ENCODE measurements at places on chromosomes 16 and 17.
A peak's percentile ranks its signal among the peaks of the same experiment; 100 is the strongest.

- DNase-seq, result no peak
Measured at GRCh38 chr16:72355561-72355960, 183.6 kb upstream of the PMFBP1 start.

GRCh38 chr16:1300664-1301476, 8.6 kb upstream of the UBE2I start:
- DNase-seq, result peak; percentile 63

DNA sequence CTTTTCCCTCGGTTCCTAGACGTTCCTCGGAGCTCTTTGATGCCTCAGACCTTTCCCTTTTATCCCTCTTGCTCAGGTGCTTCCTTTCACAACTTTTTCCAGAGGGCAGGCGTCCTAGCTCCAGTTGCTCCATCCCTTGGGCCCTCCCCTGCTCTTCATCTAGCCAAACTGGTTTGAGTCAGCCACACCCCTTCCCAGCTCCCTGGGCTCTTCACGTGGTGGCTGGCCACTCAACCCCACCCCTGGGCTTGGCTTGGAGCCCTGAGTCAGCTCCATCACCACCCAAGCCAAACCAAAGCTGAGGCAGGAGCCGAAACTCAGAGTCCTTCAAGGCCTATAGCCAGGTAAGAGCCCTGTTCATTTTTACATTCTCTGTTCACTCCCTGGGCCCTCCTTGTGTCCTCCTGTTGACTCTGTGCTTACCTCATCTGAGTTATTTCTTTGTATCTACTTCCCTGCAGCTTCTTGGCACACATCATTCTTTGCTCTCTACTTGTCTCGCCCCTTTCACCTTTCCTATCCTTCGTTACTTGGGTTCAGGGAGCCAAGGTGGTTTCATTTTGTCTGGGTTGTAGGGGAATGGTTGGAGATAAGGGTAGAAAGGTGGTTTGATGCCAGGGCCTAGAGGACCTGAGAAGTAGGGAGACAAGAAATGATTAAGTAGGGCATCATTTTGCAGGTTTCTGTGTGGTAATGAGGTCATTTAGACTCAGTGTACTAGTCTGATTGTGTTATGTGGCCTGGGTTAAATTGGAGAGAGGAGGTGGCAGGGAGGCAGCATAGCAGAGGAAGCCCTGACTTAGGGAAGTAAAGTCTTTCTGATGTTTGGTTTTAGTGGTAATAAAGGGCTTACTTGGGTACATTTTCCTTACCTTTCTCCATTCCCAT, 7.6 kb upstream of the PHKG2 start:
- DNase-seq, result no peak

- DNase-seq, result no peak
Measured at GRCh38 chr17:29640981-29641642, 18.4 kb upstream of the CORO6 start.

DNA sequence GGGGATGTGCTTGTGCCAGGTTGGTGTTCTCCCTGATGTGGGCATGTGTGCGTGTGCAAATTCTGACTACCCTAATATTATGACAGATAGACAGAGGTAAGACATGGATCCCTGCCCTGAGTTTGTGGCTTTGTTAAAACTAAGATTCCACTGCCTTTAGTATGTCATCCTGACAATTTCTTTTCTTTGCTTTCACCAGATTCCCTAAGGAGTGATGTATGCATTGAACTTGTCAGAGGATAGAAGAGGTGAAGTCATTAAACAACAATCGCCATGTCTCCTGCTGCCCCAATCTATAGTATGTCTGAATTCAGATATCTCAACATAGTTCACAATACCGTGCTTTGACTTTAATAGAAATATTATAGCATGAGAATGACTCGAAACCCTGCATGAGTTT, 137.1 kb upstream of the ELAC2 start:
- DNase-seq, result no peak

- DNase-seq, result peak; percentile 75
Measured at GRCh38 chr17:78133971-78134898, 3.7 kb downstream of the TMC8 start.

GRCh38 chr17:17762744-17763105, 74.1 kb downstream of the SREBF1 start:
- no peak for DNase-seq

- no peak for DNase-seq
Measured at GRCh38 chr17:79075446-79075750, 774 bp downstream of the ENGASE start.

- DNase-seq, result no peak
Measured at GRCh38 chr16:53913099-53913870, 209.3 kb downstream of the FTO start.

DNA sequence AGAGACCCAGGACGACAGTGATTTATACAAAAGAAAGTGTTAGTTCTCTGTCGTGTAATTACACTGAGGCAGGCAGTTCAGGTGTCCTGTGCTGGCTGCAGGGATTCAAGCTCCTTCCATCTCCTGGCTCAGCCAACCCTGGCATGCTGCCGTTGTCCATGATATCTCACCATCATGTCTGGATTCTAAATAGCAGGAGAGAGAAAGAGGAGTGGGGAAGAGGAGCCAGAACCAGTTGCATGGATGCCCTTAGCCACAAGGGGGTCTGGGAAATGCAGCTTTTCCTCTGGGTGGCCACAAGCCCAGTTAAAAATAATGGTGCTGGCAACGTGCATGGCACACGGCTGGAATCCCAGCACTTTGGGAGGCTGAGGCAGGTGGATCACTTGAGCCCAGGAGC, 9.7 kb downstream of the C16orf54 start:
- no peak for DNase-seq

DNA sequence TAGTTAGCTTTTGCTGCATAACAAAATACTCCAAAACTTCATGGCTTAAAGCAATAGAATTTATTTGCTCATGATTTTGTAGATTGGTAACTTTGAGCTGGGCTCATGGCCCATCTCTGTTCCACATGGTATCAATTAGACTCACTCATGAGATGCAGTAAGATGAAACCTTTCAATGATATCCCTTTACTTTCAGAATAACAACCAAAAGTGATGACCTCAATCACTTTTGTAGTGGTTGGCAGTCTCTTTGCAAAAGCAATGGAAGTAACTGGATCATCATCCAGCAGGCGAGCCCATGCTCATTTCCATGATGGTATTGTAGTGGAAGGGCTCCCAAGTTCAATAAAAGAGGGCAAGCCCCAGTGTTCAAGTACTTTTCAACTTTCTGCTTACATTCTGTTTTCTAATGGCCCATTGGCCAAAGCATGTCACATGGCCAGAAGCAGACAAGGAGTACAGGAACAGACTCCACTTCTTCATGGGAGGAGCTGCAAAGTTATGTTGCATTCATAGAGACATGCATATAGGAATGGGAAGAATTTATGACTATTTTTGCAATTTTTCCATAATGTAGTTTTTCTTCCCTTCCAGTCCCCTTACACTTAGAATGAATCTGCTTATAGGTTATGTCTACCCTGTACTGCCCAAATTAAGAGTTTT, 41.7 kb downstream of the EFCAB5 start:
- no peak for DNase-seq

GRCh38 chr16:414395-415169, 10.9 kb upstream of the RAB11FIP3 start:
- DNase-seq, result no peak

DNA sequence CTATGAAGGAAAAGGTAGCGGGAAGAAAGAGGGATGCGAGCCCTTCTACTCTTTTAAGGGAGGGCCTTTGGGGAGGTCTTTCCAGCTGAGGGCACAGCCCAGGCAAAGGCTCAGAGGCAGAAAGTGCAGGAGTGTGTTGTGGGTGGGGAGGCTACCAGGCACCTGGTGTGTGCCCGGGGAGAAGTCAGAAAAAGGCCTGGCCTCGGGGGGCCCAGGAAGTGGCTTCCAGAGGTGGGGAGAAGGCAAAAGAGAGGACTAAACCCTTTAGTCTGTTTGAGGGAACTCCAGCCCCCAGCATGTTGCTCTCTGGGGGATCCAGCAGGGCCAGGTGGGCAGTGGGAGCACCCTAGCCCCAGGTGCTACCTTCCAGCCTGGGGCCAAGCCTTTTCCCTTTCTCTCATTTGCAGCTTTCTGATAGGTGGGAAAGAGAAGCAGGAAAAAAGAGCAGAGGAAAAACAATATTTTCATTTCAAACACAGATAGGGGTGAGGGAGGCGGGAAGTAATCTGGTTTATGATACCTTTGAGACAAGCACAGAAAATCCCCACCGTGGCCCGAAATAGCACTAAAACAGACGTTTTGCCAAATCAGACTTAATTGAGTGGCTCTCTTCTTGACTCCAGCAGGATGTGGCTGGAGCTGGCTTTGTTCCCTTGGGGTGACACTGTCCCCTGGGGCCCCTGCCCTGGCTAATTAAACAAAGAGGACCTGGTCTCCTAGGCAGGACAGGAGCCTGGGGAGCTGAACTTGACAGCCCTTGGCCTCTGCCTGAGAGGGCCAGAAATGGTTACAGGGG, 10.4 kb downstream of the RAI1 start:
- DNase-seq, result no peak

DNA sequence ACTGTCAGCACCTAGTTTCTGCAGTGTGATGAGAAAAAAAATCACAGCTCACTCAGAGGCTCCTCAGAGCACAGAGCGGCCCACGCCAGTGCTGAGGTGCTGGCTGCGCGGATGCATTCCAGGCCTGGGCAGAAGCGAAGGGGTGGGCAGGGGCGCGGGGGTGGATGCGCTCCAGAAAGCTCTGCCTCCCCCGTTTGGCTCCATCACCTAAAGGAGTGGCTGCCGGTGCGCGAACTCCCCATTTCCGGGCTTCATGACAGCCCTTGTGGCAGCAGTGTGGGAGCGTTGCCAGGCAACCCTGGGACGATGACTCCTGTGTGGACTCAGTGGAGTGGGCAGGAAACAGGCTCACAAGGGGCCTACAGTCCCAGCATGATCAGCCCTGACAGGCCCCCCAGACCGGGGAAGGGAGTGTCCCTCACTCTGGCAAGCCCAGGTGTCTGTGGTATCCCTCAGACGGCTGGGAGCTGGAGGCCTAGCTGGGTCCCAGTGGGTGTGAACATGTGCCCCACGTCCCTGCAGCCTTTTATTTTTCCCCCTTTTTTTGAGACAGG, 32.8 kb upstream of the NUDT16L1 start:
- peak; percentile 19 for DNase-seq

DNA sequence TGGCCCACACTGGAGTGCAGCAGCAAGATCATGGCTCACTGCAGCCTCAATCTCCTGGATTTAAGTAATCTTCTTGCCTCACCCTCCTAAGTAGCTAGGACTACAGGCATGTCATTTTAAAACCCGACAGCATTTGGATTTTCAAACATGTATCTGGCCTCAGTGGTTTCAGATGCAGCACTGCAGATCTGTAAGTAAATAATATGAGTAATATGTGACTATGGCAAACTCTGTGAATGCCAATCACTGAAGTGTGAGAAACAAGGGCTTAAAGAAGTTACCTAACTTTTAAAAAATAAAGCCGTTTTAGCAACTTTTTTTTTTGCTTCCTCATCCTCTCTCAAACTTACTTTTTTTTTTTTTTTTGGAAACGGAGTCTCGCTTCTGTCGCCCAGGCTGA, 11.9 kb downstream of the CEP20 start:
- no peak for DNase-seq

GRCh38 chr17:4100883-4101756, 41.7 kb downstream of the ZZEF1 start:
- no peak for DNase-seq

- no peak for DNase-seq
Measured at GRCh38 chr17:2371183-2372130, 29.4 kb downstream of the MNT start.

DNA sequence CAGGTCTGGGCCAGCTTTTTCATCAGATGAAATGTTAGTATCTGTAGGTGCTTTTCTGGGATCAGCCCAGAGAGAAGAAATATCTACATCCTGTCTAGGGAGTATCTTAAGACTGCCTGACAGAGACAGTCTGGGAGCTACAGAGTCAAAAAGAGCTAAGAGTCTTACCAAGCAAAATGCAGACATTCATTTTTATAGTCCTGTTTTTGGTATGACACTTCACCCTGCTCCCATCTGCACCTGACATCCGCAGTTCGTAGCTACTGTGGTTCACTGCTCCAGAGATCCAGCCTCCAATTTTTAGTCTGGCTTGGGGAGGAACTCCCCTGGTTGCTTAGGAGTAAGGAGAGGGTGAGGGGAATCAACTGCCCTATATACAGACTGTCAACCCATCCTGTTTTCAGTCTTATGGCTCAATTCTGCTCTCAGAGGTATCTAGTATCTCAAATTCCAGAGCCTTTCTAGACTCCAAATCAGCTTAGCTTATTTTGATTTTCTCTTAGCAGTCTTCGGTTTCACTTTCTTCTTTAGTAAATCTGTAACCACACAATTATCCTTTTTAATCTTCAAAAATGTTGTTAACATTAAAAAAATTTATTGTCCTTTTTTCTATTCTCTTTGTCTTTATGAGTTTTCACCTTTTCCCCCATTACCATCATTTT, 97.8 kb downstream of the TMEM100 start:
- no peak for DNase-seq

DNA sequence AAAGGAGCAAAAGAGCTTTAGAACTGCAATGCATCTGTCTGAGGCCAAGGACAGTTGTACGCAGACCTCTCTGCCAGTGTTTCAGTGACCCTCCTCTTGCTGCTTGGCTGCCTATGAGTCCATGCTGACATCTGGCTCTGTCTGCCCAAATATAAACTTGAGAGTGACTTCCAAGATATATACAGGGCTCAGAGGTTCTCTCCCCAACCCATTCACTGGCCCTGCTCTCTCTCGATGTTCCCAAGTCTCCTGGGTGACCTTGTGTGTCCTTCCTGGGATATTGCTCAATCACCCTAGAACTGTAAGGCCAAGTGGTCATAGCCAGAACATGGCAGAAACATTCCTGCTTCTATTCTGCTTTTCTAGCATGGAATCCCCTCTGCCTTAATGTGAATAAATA, 716.3 kb downstream of the WWOX start:
- DNase-seq, result no peak

DNA sequence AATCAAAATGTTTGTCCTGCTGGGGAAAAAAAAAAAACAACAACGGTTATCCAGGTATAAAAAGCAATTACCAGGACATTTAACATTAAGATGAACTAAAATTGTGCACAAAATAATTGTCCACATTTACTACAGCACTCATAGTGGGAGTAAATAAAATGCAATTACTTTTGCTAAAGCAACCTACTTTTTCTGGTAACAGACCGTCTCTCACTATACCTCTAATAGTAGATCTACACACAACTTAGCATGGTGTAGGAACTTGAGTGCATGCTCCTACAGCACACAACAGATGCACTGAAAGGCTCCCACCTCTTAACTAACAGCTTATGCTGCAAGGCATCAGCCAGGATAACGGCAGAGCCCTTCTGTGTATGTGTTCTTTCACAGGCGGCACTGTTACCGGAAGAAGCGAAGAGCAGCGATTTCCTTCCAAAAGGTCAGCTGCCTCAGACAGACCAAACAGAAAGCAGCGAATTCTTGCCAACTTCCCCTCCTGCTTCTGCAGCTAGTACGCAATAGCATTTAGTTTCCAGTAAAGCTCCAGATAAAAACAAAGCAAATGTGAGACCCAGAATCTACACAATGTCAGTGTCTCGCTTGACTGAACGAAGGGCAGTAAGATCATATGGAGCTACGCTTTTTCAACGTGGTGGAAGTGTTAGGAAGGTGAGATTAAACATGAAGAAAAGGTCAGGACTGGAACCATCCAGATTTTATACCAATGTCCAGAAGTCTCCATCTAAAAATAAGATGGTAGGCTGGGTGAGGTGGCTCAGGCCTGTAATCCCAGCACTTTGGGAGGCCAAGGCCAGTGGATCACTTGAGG, 27.6 kb downstream of the STAT5B start:
- peak; percentile 68 for DNase-seq
